CD8-positive, alpha-beta memory T cell (primary cell): ENCODE measurements at places on chromosomes 11 and 22. TPM values are rescaled to one million over a fixed set of nuclear protein-coding genes. Genes with fewer than 3 reads are reported as not detected.

The FAT3 gene
- total RNA-seq, result not detected

The PAMR1 gene
- total RNA-seq, result not detected

GRCh38 chr11:19810852-19811251 lies 98.2 kb downstream of the NAV2 start:
- DNase-seq, result no peak

GRCh38 chr11:106495046-106495445 lies 417.6 kb downstream of the AASDHPPT start:
- DNase-seq, result no peak

The PATE4 gene
- not detected for total RNA-seq

DNA sequence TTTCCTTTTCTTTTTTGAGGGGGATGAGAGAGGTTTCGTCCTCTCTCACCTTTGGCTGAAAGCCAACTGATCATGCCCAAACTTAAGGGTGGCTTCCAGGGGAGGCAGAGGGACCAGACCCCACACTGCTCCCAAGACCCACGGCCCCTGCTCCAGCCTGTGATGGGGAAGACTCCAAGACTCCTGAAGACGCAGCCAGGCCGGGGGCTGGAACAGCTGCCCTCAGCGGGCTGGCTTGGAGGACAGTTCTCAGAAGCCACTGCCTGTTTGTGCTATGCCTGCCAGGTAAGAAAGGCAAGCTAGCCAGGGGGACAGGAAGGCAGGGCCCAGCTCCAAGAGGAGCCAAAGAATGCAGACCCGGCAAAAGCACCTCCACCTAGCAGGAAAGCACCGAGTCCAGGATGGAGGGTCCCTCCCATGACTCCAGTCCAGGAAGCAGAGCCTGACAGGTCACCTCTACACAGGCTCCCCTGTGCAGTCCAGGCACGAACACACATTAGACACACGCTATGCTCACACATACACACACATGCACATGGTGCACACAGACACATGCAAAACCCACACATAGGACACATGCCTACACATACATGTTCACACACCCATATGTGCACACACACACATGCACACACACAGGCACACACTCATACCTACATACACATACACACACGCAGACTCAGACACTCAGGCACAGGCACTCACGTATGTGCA lies 31.3 kb downstream of the GNB1L start:
- DNase-seq, result no peak

The LRP4 gene
- total RNA-seq, result 0.27 TPM
